ENCODE measurements at places on chromosomes 7 and 10. TPM values are rescaled to one million over a fixed set of nuclear protein-coding genes. Genes with fewer than 3 reads are reported as not detected.

The SFTPD gene
- total RNA-seq = not detected

The GSTK1 gene
- total RNA-seq = 133 TPM

The ANKRD30A gene
- total RNA-seq = not detected

The BLOC1S2 gene
- total RNA-seq = 32.7 TPM

The EIF5AL1 gene
- 0.32 TPM for total RNA-seq

The EPO gene
- 0.48 TPM for total RNA-seq

The GHITM gene
- total RNA-seq = 159 TPM

The PAX4 gene
- not detected for total RNA-seq

The CHRM2 gene
- total RNA-seq = 10.7 TPM

The WNT16 gene
- not detected for total RNA-seq

The TUBB8 gene
- not detected for total RNA-seq

The MXI1 gene
- total RNA-seq = 10.6 TPM

The NSMCE4A gene
- total RNA-seq = 31.4 TPM

The TMEM72 gene
- not detected for total RNA-seq

The RHOBTB1 gene
- 13.3 TPM for total RNA-seq

The PIK3CG gene
- total RNA-seq = 0.13 TPM

The C10orf53 gene
- total RNA-seq = not detected

The SCIN gene
- 0.26 TPM for total RNA-seq

The SLK gene
- 31.0 TPM for total RNA-seq

The CNTNAP2 gene
- total RNA-seq = 0.65 TPM

The THSD7A gene
- 0.48 TPM for total RNA-seq

The OR2A5 gene
- not detected for total RNA-seq

The DPYSL4 gene
- 12.3 TPM for total RNA-seq

Measured in epithelial cell of alveolus of lung (primary cell).